ENCODE measurements at places on chromosomes 1 and 21.

DNA sequence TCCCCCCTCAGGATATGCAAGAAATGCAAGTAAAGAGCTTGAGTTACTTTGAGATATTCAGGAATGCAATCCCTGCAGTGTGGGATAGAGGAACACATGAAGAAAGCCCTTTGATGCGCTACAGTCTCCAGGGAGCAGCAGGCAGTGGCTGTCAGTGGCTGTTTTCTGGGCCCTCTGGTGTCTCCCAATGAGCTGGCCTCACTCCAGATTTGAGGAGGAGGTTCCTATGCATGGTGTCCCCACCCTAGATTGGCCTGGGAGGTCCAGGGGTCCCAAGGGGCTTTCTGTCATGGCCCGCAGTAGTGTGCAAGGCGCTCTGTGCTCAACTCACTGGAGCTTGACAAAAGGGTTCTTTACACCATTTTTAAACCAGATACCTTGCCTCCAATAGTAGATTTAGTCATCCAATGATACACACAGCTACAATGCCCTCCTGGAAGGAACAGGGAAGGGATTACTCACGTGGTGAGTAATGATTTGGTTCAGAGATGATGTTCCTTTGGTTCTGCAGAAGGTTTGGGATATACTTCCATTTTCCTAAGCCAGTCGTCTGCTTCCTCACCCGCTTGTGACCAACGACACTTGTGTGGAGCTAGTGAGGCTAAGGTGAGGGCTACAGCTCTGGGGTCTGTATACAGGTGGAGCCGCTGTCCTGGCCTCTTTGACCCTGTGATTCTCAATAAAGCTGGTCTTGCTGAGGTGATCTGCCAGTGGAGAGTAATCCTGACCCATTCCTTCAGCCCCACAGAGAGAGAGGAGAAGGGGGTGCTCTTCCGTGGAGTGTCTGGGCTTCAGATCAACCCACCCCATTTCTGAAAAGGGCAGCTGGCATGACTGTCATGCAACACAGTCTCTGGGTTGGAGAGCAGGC lies 6.6 kb downstream of the BATF3 start:
- peak; percentile 31 for DNase-seq

DNA sequence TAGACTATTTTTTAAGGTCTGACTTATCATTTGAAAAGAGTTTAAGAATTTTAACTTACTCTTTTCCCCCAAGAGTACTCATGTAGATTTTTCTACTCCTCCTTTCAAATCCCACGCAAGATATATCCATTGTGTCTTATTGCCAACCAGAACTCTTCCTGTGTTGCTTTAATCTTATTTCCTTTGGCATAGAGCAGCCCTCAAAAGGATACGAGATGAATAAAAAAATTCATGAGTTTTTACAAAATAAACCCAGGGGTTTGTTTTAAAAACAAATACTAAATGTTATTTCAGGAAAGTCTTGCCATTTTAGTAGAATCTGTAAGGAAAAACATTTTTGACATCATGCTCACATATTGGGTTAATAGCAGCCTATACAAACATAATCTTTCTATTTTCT lies 543.2 kb upstream of the CXADR start:
- DNase-seq, result no peak

GRCh38 chr1:164805399-164805798 lies 246.4 kb downstream of the PBX1 start:
- no peak for DNase-seq

DNA sequence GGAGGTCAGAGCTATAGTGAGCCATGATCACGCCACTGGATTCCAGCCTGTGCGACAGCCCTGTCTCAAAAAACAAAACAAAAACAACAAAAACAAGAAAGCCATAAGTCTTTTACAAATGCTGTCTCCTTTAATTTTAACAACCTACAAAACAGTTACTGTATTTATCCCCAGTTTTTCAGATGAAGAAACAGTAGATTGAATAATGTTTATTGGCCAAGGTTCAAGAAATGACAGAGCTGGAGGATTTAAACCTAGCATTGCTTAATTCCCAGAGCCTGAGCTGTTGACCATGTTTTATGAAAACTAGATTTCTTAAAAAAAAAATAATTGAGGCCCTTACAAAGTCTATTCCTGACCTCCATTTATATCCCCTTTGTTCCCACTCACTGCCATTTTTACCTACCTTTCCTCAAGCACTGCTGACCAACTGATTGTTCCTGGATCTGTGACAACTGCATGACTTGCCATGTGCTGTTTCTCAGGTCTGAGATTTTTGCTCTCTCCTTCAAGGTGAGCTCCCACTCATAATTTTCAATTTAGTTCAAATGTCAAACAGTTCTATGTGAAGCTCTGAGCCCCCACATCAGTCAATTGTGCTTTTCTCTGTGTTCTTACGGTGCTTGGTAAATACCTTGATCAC lies 140.8 kb downstream of the CHRM3 start:
- no peak for DNase-seq

DNA sequence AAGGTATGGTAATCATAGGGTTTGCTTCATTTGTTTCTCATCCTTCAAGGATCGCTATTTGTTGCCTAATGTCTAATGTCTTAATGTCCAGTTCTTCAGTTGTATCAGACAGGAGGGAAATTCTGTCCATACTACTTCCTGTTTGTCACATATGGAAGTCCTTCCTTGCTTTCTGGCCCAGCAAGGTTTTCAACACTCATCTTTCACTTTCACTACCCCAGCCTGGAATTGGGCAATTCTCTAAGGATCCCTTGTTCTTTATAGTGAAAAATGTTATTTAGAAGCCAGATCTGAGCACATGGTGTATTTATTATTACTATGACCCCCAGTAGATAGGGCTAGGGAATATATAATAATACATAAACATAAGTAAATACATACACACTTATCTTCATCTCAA lies 50.6 kb upstream of the SLC35A3 start:
- peak; percentile 31 for DNase-seq

DNA sequence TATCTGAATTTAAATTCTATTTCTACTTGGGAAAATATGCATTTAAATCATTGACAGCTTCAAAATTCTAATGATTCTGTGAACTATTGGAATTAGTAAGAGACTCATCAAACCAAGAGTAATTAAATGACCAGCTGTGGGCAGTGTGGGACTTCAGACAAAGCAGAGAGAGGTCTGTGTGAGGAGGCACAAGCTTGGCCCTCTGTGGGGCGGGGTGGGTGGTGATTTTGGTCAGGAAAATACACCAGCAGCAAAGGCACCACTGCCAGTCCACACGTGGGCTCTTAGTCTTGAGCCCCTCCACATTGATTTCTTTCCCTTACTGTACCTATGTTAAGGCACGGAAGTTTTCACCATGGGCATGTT lies 39.2 kb upstream of the RAB4A start:
- DNase-seq, result no peak

DNA sequence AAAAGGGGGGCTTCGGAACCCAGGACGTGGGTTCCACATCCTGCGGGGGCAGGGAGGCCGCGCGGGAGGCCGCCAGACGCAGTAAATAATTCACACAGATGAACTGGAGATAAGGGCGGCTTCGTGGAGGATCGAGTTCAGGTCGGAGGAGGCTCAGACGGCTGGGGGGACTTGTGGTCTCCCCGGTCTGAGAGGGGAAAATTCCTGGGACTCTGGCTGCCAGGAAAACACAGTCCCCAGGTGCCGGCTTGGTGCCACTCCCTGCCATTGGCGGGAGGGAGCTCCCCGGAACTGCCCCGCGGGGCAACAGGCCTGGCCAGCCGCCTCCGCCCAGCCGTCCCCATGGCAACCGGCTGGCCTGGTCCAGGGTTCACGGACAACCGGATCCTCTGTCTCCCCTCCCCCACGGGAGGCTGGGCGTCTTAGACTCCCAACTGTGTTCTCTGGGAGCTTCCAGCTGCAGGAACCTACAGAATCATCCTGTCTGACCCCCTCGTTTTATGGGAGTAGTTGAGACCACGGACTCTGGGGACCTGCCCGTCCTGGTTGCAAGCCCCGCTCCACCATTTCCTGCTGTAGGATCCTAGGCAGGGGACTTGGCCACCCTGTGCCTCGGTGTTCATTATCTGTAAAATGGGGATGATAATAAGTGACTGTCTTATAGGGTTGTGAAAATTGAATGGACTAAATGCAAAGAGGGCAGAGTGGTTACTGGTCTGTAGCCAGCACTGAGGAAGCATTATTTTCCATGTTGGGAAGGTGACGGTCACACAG lies 9.6 kb downstream of the CAMK2N1 start:
- DNase-seq, result no peak

GRCh38 chr1:204814166-204814884 lies 56.3 kb upstream of the NFASC start:
- no peak for DNase-seq

DNA sequence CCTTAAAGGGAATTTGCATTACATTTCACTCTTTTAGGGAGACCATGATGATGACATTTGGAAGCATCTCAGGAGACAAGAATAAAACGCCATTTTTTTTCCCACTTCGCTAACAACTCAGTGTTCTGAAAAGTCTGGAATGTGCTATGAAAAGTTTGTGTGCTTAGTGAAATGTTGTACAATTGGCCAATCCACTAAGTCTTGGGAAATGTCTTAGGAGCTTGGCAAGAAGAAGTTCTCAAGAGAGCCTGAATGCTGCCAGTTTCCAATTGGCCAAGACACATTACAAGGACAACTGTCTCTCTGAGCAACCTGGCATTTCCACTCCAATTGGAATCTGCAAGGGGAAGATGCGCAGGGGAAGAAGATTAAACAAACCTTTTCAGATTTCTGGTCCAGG lies 401.8 kb downstream of the RWDD3 start:
- DNase-seq, result no peak

GRCh38 chr1:230080822-230081221 lies 13.8 kb downstream of the GALNT2 start:
- DNase-seq, result no peak

DNA sequence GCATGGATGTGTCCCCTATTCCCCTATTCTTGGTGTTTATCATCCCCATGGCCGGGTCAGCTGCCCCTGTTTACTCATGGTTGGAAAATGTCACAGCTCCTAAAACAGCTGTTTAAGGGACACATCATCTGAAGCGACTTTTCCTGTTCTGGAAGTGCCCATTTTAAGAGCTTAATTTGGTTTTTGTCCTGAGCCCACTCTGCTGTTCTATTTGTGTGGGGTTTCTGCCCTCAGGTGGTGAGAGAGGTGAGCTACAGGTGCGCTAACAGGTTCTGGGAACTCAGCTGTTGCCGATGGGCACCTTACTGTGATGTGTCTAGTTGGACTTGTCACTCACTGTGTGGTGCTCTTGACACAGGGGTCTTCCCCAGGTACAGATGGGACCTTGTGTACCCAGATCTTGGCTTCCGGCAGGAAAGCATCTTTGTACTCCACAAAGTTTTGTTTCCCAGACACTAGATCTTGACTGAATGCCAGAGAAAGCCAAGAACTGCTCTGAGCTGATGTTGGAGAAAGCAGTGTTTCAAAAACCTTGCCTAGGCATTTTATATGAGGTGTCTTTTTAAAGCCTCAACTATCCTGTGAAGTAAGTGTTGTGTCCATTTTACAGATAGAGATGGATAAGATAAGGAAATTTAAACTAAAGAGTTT lies 59.0 kb upstream of the CD1D start:
- DNase-seq, result no peak

DNA sequence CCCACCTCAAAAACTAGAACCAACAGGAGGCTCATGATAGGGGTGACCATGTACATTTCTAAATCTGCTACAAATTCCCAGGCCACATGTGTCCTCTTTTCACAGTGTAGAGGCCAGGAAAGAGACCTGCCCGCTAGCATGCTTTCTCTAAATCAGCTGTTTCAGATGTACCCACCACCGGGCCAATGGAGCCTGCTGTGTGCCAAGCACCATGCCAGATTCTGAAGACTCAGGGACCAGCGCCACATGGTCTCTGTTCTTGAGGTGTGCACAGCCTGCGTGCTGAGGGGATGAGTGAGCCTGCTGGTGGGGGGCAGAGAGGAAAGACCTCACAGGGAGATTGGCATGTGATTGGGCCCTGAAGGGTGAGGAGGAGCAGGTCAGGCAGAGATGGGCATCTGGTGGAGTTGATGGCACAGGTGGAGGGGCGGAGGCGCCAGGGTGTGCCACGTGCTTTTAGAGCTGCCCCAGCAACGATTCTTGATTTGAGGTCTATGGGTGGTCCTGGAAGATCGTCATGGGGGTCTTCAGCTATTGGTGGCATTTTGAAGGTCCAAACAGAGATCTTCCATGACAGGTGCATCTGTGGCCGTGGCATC lies 485.1 kb upstream of the VAMP3 start:
- DNase-seq, result no peak

DNA sequence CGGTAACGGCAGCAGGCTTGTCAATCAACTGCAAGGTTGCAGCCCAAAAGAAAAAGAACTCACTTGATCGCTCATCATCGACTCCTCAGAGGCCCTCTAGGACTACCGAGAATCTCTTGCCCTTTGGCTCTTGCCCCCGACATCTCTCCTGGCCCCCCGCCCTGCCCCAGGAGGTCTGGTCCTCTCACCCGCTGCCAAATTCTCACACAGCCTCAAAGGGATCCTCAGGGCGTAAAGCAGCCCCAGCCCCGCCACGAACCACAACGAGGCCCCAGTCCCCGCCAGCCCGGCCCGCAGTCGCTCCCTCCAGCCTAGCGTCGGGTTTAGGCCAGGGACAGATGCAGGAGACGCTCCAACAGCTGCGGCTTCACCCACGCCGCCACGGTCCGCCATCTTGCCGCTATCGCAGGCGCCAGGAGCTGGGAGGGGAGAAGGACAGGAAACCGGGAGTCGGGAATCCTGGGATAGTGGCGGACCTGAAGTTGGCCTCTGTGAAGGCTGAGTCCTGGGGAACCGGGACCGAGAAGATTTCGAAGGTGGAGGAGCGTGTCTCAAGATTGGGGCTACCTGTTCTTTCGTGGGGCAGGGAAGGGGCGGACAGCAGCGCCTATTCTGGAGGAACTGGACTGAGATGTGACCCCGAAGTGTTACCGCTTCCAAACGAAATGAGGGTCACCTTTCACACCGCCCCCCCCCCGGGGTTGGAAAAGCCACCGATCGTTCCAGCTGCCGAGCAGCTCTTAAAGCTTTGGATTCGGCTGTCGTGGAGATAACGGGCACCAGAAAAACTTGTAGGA lies at the start of gene ST7L:
TSS of gene ST7L (minus strand) at position 421 of the 797 bp plus-strand sequence. CDS start at position 393, 28 bp downstream.
- peak; percentile 41 for DNase-seq

- peak; percentile 76 for DNase-seq
These were observed 37.1 kb upstream of the ARHGEF10L start for GRCh38 chr1:17502326-17502778.

DNA sequence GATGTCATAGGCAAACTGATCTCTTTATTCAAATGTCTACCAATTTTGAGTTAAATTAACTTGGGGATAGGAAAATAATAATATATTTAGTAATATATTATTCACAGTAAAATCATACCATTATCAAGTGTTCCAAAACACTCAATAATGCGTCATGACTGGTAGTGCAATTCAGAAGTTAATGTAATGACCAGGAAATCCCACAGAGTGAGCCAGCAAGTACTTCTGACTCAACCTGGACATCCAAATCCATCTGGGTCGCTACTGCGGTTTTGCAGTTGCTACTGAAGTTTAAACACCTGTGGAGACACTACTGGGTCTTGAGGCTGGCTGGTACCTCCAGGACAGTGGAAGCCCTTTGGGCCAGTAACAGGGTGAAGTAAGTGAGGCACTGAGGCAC lies 44.8 kb downstream of the DPYD start:
- DNase-seq, result peak; percentile 14

Data from skeletal muscle cell (primary cell).